ENCODE measurements at places on chromosomes 4 and X.
A peak's percentile ranks its signal among the peaks of the same experiment; 100 is the strongest.

DNA sequence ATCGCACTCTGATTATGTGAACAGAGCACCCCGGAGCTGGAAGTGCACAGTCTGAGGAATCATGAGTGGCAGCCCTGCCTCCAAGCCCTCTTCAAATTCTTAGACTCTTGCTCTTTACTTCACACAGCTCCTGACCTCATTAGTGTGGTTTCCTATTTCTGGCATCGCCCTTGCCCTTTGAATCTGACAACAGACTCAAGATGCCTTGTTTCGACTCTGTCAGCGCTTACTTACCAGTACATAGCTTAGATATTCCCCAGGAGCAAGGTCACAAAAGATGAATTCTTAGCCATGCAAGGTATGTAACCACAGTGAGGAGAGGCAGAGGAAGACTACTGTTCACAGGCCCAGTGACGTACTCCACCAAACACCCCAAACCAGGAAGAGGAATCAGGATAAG lies 167.2 kb downstream of the KDR start:
- DNase-seq = no peak

DNA sequence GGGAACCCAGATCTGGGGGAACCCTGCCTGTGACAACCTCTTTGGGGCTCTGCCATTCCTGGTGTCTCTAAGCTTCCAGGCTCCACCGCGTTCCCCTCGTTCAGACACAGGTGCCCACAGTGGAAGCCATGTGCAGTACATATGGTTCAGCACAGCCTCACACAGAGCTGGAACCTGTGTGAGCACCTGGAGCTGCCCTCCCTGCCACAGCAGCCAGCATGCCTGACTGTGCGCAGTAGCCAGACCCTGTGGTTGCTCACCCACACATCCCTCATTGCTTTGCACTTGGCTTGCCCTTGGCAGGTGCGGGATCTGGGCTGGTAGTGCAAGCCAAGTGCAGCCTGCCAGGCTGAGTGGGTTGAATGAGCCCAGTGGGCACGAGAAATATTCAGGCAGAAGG lies 814.2 kb downstream of the PDHA2 start:
- no peak for DNase-seq

DNA sequence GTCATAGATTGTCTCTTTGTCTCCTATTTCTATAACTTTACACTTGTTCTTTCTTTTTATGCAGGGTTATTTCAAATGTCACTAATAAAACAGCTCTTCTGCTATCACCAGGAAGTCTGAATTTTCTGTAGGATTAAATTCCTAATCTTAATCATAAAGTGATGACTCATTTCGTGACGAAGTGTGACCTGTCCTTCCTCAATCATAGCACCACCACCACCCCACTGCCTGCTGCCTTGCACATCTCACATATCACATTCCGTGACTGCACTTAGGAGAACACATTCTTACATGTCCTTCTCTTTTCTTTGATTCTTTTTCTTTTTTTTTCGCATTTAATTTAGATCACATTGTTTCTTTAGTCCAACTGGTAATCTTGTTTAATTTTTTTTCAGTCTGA lies 57.7 kb upstream of the UGT2B7 start:
- no peak for DNase-seq

- no peak for DNase-seq
These were observed 22.4 kb downstream of the SH3TC1 start for GRCh38 chr4:8221476-8221875.

GRCh38 chrX:323721-324628 lies 5.4 kb upstream of the GTPBP6 start:
- no peak for DNase-seq

DNA sequence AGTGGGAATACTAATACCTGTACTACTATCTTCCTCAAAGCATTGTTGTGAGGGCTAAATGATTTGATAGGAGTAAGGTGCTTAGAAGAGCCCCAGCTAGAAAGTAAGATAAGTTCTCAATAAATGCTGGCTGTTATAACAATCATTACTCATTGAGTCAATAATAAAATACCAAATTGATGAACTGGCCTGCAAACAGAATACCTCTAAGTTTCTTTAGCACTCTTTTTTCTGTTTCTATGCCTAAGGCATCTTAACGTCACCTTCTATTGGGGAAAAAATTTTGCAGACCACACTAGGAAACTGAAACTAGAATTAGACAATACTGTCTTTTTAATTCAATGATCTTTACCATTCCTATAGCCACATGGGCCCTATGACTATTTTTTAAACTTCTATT lies 1.2 kb downstream of the CLTRN start:
- no peak for DNase-seq

GRCh38 chr4:38857354-38858096 lies 908 bp upstream of the TLR6 start:
- DNase-seq = no peak

- peak; percentile 5 for DNase-seq
These were observed 977 bp downstream of the MAGEE1 start for GRCh38 chrX:76428243-76429130.

All from NCI-H1436 (cell line).